ENCODE measurements at places on chromosomes 3 and 15. TPM values are rescaled to one million over a fixed set of nuclear protein-coding genes. Genes with fewer than 3 reads are reported as not detected.

- no peak for DNase-seq
These were observed 87.7 kb upstream of the ALDH1L1 start for GRCh38 chr3:126267976-126268615.

DNA sequence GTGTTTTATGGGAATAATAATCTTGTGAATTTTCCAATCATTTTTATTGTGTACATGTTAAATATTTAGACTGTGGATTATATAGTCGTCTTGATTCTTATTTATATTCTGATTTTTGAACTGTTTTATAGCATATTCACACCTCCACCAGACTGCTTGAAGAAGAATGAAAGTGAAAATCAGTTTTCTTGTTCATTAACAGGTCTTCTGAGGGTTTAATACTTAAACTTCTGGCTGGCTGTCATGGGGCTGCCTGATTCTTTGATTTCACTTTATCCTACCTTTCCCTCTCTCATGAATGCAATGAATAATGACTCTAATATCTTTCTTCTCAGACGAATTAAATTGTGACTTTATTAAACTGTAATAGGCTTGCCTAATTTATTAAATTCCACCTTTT, 56.2 kb downstream of the ATP2C1 start:
- DNase-seq, result no peak

DNA sequence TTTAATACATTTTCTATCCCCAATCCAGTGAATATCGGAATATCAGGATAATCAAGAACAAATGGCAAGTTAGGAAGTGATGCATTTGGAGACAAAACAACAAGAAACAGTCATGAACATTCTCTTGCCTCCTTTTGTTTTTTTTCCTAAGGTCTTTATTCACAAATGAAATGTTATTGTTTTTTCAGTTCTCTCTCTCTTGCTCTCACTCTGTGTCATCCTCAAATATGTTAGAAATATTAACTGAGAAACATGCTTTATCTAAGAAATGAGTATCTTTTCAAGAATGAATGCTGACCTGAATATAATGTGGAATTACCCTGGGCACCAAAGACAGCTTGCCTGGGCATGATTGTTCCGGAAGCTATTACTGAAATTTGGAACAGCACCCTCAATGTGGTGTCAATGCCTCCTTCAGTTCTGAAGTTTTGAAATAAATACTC, 51.3 kb downstream of the RBMS3 start:
- no peak for DNase-seq

- no peak for DNase-seq
These were observed 51.6 kb upstream of the SLC6A11 start for GRCh38 chr3:10764259-10765051.

FEZF2 gene
- not detected for total RNA-seq
